ENCODE measurements at places on chromosomes 5 and 9.

GRCh38 chr9:37564916-37565315 lies 11.3 kb downstream of the FBXO10 start:
- no peak for DNase-seq

DNA sequence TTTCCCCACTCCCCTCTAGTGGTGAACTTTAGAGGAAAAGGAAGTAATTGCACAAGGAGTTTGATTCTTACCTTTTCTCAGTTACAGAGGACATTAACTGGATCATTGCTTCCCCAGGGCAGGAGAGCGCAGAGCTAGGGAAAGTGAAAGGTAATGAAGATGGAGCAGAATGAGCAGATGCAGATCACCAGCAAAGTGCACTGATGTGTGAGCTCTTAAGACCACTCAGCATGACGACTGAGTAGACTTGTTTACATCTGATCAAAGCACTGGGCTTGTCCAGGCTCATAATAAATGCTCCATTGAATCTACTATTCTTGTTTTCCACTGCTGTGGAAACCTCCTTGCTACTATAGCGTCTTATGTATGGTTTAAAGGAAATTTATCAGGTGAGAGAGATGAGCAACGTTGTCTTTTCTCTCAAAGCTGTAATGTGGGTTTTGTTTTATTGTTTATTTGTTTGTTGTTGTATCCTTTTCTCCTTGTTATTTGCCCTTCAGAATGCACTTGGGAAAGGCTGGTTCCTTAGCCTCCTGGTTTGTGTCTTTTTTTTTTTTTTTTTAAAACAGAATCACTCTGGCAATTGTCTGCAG lies 25.3 kb downstream of the SLC22A5 start:
- no peak for DNase-seq

GRCh38 chr9:78397454-78397853 lies 100.5 kb downstream of the PSAT1 start:
- DNase-seq = no peak

- DNase-seq = no peak
Observed at GRCh38 chr9:104798209-104798995, 34.5 kb downstream of the NIPSNAP3B start.

GRCh38 chr5:179777909-179778308 lies 15.9 kb upstream of the LTC4S start:
- DNase-seq = no peak

GRCh38 chr5:143338658-143339366 lies 64.7 kb downstream of the NR3C1 start:
- no peak for DNase-seq

DNA sequence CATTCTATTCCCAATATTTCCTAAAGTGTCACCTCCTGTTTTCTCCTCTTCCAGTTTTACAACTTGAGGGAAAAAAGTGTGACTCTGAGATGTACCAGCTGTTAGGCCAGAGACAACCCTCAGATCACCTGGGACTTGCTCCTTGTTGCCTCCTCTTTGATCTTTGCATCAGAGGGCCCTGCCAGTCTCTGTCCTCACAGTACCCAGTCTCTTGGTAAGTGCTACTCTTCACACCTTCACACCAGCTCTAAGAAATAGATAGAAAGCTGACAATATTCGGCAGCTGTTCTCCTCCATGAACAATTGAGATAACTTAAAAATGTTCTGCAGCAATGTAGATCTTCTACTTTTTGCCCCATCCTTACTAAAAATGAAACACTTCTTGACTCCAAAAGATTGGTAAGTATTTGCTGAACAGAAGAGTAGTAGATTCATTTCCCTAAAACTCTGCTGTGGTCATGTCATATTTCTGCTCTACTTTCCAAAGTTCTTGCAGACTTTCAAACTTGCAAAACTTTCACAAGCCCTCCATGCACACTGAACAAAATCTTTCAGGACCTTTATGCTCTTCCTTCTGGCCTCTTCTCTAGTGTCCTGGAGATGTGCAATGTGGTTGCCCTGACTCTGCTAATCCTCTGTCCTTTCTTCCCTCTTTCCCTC lies 188.6 kb downstream of the SNX18 start:
- DNase-seq = no peak

DNA sequence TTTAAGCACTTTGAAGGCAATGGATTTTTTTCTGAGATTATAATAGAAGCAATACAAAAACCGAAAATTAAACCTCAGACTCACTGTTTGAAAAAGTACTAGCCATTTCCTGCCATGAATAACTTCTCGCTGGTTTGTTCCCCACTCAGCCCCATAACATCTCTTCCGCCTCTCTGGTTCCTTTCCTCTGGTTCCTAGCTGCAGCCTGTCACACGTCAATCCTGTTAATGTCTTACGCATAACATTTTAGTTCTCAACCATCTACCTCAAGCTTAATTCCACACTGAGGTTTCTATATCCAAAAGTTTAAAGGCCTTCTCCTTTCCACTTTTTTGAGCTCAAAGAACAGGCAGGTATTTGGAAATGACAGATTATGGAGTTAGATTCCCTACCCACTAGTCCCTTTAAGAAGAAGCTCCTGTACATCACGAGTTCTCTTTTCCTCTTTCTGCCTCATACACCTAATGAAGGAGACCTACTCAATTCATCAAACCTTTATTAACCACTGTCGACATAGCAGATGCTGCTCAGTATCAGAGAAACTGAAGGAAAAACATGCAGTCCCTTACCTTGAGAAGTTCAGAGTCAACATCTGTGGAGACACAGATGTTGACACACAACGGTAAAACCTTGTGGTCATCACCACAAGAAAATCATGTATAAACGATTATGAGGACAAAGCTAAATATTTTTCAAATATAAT lies 243.0 kb upstream of the PTGER4 start:
- peak; percentile 56 for DNase-seq

DNA sequence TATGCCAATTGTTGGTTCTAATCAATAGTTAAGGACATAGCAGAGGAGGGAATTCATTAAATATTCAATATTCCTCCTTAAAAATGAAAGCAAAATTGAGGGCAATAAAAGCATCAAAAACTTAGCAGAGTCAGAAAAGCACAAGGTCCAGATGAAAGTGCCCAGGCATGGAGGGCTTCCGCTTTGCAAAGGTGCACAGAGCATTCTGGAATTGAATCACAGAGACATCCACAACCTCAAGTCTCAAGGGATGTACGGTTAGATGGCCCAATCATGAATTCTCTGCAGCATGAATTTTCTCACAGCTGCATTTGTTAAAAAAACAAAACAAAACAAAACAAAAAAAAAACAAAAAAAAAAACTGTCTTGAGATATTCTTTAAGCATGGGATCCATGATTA lies 253.7 kb downstream of the SPOCK1 start:
- no peak for DNase-seq

DNA sequence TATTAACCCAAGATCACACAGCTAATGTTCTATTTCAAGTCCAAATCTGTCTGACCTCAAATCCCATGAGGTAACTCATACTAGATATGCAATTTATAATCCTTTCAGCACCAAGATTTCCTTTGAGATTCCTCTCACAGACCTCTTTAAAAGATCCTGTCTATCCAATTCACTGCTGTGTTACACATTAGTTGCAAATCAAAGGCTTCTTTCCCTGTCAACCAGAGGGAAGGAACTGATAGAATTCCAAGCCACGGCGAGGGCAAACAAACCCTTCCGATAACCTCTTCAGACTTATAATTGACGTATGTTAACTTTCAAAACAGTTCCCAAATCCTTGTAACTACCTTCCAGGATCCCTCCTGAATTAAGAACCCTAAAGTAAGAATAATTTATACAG lies 168.9 kb downstream of the DRD1 start:
- no peak for DNase-seq

GRCh38 chr5:78005021-78005785 lies 229.1 kb upstream of the TBCA start:
- DNase-seq = no peak

- no peak for DNase-seq
Observed at GRCh38 chr5:62395210-62395950, 8.3 kb downstream of the DIMT1 start.

DNA sequence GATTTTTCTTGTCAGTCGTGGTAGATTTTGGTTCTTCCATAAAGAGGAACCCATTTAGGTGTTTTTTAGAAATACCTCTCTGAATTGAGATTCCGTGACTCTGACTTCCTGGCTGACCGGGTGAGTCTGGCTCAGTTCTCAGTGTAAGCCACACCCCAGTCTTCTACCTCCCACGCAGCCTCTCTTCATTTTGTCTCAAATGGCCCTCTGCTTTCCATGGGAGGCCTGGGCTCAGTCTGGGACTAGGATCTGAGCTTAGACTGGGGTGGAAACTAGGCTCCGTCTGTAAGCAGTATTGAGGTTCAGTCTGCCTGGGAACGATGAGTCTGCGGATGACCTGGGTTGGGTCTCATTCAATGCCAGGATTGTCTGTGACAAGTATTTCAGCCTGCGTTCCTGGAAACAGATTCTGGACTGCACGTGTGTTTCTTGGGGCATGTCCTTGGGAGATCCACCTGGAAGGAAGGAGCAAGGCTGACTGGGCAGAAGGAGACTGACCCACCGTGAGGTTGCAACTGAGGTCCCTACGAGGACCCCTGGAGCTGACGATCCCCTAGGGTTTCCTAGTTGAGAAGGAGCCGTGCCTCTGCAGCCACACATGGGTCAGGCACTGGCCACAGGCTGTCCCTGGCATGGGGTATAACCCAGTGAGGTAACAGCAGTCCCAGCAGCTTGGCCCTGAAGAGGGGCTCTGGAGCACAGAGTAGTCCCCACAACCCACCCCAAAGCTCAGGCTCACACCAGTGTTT lies 12.4 kb upstream of the CRB2 start:
- no peak for DNase-seq

DNA sequence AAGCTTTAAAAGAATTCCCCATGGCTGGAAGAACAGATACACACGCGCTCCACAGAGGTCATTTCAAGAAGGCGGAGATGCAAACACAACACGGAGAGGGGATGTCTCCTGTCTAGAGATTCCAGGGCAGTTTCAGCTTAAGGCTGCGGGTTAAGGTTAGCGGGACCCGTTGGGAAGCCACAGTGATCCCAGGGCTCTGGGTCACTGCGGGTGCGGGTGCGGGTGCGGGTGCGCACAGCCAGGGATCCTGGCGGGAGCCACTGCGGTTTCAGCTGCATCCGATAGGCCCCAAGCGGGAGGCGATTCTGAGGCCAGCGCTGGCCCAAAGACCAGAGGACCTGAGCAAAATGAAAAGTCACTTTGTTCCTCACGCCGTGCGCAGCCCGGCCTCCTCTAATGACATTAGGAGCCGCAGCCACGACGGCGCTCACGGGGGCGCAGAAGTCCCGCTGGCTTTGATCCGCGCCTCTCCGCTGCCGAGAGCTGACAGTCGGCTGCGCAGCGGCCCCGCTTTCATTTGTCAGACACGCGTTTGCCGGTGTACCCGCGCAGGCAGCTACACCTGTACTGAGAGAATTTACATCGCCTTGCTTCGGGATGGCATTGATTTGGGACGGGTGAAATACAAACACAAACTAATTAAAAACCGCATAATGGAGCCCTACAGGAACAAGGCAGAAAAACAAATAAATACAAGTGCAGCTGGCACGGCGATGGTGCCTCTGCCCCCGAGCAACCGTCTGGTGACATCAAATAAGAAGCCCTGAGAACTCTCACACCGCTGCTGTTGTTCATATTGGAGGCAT lies 5.3 kb upstream of the IRX1 start:
- DNase-seq = no peak

DNA sequence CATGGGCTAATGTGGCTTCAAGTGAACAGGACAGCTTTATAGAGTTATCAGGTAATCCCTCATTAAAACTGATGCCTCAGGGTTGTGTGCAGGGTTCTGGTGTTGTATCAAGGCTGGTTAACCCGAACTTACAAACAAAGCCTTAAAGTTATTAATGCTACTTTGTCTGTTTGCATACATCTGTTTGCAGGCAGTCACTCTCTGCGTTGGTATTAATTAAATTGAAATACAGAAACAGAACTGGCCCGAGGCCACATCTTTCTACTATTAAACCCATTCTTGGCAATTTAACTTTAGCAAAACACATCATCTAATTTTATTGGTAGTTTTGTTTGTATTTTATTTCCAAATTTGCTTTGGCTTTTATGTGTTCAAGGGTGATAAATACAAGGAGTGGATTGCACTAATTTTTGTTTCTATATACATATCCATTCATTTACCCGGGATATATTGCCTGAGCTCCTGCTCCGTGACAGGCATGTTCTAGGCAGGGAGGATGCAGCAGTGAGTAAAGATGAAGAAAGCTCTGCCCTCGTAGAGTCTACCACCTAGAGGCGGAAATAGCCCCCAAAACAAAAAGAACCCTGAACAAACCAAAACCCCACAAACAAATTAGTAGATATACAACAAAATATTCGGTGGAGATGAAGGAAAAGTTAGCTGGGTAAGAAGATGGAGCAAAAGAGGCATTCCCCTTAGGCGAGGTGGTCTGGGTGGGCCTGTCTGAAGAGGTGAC lies 164.2 kb downstream of the MACROH2A1 start:
- DNase-seq = no peak

GRCh38 chr5:123398058-123398733 lies 25.0 kb downstream of the CEP120 start:
- DNase-seq = no peak

- no peak for DNase-seq
Observed at GRCh38 chr9:123406016-123406415, 50.0 kb downstream of the CRB2 start.

GRCh38 chr9:114958021-114958843 lies 27.8 kb upstream of the TNFSF8 start:
- DNase-seq = no peak

DNA sequence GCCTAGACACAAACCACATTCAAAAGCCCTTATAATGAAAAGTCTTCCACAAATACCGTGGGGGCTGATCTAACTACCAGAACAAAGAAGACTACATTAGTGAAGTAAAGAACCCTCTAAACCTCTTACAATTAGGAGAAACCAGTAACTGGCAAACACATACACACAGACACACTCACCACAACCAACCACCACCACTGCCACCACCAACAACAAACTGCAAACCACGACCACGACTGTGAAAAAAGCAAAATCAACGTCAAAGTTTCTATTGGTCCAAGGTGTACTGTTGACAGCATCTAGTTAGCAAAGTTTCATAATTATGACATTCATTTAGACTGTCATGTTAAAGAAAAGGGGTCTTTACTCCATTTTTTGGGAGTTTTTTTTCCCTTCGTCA lies 2.7 kb downstream of the CDO1 start:
- no peak for DNase-seq

DNA sequence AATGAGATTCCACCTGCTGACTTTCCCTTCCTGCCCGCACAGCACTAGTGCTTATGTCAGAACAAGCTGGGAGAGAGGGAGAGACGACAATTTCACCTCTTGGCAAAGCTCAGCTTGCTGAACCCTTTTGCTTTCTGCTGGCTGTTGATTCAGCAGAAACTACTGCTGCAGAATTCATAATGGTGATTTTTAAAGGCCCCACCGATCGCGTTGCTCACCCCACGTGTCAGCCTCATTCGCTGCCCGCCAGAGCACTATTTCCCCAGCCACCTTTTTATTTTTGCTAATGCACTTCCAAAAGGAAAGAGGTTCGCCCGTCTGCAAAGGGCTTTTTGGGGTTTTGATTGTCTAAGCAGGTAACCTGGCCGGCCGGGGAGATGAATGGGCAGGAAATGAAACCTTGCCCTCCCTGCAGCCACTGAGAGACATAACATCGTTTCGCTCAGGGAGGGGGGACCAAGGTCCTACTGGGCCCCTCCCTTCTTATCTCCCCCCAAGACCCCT lies 1.3 kb downstream of the PPP2R2B start:
- DNase-seq = no peak
